ENCODE measurements at places on chromosomes 1 and 21. TPM values are rescaled to one million over a fixed set of nuclear protein-coding genes. Genes with fewer than 3 reads are reported as not detected.
A peak's percentile ranks its signal among the peaks of the same experiment; 100 is the strongest.

The C1orf159 gene
- 23.6 TPM for total RNA-seq

DNA sequence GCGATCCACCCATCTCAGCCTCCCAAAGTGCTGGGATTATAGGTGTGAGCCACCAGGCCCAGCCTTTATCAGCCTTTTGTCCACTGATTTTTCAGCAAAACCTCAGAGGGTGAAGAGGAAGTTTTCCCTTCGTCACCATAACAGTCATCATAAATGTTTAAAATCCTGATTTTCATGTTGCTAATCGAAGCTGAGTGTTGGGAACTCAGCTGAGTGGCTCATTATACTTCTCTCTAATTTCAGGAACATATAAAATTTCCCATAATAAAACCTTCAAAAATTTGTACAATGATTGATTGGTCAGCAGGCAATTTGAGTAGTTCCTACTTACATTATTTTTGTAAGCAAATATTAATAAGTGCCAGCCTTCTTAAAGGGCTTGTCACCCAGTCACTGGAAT lies 31.8 kb upstream of the IFNGR2 start:
- DNase-seq = no peak

- DNase-seq = no peak
Measured at GRCh38 chr1:199204231-199204630, 565.4 kb downstream of the PTPRC start.

- DNase-seq = no peak
Measured at GRCh38 chr1:67100833-67101232, 33.9 kb downstream of the C1orf141 start.

- no peak for DNase-seq
Measured at GRCh38 chr1:207244409-207244801, 77.1 kb upstream of the CD55 start.

The A3GALT2 gene
- total RNA-seq = not detected

DNA sequence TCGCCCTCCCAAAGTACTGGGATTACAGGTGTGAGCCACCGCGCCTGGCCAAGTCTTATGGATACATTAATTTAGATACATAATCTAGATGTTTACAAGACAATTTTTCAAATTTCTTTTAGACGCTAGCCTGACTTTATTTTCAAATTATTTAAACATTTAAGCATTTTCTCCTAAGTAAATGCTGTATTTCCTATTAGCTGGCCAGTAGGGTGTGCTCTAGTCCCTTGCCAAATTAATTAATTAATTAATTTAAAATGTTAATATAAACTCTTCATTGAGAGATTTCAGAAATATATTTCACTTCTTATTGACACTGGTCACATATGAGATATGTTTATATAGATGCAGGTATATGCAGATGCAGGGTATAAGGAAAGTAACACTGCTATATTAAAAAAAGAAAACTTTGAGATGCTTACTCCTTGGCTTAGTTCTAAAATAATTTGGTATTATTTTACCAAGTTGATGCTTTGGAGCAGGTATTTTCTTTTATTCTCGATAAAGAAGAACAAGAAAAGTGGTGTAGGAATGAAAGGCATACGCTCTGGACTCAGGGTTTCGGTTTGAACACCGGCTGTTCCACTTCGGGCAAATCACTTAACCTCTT lies 5.2 kb upstream of the ERRFI1 start:
- DNase-seq = no peak

The NT5C1A gene
- total RNA-seq = 0.80 TPM

DNA sequence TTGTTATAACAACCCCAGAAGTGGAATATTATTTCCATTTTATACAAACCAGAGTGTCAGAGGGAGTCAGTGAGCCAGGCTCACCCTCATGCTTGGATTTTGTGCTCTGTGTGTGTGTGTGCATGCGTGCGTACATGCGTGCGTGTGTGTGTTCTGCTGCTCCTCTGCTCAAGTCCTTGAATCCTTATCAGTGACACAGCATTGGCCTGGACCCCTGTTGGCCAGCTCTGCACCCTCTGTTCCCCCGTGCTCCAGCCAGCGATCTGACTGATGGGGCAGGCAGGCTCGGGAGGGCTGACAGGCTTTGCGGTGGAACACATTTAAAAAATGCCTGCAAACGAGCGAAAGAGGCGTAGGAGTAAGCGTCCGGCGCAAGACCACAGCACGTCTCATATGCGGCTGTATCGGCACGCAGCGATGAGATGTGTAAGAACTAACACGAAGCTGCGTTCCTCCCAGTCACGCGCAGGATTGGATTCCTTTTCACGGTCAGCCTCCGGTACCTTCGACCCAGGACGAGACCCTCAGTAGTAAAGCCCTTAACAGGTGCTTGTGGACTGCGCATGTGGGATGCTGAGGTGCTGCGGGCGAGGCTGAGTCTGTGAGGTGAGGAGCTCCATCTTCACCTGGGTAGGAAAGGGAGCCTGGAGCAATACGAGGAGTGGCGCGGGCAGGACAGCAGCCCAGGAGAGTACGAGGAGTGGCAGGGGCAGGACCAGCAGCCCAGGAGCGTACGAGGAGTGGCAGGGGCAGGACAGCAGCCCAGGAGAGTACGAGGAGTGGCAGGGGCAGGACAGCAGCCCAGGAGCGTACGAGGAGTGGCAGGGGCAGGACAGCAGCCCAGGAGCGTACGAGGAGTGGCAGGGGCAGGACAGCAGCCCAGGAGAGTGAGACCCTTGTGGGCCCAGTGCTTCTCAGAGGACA lies 130.9 kb downstream of the GALNT2 start:
- DNase-seq = no peak

- DNase-seq = no peak
Measured at GRCh38 chr1:224784265-224785039, 145.0 kb upstream of the DNAH14 start.

DNA sequence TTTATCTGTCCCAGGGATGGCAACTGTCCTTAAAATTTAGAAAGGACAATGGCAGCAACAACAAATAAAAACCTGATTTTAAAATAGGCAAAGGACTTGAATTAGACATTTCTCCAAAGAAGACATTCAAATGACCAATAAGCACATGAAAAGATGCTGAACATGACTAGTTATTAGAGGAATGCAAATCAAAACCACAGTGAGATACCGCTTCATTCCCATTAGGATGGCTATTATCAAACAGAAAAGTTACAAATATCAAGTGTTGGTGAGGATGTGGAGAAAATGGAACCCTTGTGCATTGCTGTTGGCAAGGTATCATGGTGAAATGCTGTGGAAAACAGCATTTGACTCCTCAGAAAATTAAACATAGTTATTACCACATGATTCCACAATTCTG lies 120.7 kb downstream of the CRB1 start:
- DNase-seq = no peak

The CFAP141 gene
- not detected for total RNA-seq

DNA sequence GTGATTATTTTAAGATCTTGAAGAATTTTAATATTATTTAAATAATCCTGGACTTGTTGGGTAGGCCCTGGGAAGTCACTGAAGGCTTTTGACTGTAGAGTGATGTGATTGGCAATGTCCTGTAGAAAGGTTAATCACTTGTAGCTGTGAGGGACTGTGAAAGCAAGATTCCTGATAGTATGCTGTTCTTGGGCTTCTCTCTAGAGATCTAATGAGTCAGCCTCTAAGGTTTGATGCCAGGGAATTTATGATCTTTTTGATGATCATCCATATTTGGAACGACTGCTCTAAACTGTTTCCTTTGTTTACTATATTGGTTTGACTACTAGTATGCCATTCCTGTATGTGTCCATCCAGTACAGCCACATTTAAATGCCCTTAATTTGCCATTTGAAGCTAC lies 56.5 kb downstream of the CAMSAP2 start:
- DNase-seq = no peak

DNA sequence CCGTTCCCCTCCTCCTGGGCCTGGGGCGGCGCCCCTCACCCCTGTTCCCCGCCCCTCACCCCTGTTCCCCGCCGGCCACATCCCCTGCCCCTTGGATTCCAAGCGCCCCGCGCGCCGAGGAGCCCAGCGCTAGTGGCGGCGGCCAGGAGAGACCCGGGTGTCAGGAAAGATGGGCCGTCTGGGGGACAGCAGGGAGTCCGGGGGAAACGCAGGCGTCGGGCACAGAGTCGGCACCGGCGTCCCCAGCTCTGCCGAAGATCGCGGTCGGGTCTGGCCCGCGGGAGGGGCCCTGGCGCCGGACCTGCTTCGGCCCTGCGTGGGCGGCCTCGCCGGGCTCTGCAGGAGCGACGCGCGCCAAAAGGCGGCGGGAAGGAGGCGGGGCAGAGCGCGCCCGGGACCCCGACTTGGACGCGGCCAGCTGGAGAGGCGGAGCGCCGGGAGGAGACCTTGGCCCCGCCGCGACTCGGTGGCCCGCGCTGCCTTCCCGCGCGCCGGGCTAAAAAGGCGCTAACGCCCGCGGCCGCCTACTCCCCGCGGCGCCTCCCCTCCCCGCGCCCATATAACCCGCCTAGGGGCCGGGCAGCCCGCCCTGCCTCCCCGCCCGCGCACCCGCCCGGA lies at the start of gene TP73:
TSS of gene TP73 (plus strand) at position 587 of the 618 bp plus-strand sequence. CDS start 29,850 bp downstream, outside the sequence.
- DNase-seq = no peak

DNA sequence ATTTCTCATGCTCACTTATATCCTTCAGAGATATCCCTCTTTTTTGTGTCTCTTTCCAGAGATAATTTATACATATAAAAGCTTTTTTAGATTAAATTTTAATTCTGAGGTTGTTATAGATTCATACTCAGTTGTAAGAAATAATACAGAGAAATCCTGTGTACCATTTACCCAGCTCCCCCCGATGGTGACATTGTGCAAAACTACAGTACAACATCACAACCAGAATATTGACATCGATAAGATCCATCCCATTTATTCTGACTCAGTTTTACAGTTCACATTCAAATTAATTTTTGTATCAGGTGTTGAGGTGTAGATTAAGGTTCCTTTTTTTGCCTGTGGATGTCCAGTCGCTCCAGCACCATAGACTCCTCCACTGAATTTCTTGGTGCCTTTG lies 14.3 kb downstream of the DMRTB1 start:
- DNase-seq = no peak

The SLC35F3 gene
- total RNA-seq = 13.8 TPM

- no peak for DNase-seq
Measured at GRCh38 chr1:201476670-201477344, 7.8 kb upstream of the PHLDA3 start.

The CCDC185 gene
- not detected for total RNA-seq

DNA sequence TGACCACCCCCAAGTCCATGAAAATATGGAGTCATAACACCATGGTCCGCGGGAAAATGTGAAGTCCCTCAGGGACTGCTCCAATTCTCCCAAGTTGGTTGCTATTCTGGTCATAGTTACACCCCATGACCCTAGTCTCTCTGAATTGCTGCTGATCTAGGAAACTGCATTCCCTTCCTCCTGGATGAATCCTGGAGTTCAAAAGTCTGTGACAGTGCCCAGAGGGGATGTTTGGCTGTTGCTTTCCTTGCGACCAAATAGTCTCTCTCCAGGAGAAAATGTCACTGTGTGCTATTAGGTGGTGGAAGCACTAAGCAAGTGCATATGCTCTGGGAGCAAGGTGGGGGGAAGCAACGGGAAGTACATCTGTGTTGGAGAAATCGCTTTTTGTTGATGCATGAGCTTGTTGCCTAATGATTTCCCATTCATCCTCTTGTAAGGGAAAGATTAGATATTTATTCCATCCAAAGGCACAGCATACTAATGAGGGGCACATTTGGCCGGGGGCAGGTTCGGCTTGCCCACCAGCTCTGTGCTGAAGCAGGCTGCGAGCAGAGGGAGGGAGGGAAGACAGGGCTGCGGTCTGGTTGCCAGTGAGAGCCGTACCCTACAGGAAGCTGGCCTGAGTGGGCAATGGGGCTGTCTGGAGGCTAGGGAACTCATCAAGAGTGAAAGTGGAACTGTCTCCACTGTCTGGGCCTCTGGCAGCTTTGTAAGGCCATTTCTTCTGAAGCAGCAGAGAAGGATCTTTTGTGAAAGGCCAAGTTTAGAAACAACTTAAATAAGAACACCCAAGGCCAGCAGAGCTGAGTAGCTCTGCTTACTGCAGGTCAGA lies 27.2 kb downstream of the SYT6 start:
- DNase-seq = no peak

DNA sequence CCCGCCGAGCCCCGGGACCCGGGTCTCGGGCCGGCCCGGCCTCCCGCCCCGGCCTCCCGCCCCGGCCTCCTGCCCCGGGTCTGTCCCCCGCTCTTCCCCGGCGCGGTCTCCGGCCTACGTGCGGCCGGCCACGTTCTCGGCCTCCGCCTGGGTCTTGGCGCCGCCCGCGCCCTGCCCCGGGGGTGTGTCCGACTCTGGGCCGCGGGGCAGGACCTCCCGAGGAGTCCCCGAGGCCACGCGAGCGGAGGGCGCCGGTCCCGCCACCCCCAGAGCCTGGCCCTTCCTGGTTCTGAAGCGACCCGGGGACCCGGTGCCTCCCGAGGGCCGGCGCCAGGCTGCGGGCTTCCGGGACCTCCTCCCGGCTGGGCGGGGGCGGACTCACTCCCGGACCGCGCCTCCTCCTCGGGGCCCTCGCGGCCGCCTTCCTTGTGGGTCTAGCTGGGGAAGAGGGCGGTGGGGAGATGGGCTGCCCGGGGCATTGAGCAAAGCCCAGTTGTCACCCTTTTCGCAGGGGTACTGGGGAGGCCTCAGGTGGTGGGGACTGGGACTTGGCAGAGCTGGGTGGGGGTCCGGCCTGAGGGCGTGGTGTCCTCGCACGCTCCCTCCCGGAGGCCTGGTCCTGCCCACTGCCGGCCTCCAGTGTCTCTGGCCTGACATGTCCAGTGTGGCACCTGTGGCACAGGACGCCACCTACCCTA lies 558 bp downstream of the PFKL start:
- peak; percentile 78 for DNase-seq

The VAMP4 gene
- 16.9 TPM for total RNA-seq

The HFM1 gene
- total RNA-seq = not detected

DNA sequence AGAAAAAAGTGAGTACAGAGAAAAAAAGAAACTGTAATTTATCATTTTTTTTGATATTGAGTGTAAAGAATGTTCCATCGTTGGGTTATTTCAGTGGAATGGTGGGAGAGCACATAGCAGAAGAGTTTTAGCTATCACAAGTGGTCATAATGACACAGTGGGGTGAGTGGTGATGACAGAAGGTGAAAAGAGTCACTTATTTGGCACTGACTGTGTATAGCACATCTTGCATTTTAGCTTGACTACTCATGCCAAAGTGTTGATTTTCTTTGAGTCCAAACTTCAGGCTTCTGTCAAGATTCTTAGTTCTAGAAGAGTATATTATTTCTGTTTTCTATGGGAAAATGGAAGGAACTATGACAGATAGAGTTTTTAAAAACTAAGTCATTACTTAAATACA lies 261.2 kb downstream of the GRIK1 start:
- DNase-seq = no peak

DNA sequence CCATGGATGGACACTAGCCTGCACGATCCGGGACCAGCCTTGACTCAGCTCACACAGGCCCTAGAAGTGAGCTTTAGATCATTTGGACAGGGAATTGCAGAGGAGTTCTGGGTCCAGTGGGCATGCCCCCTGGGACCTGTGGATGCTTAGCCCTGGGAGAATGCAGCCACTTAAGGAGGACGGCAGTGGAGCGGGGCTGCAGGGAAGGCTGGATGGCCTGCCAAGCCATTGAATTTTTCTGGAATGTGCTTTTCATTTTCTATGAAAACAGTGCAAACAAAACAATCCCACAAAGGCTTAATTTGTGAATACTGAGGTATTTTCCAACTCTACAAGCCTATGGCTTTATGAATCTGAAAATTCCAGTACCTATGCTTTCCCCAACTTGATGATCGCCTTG lies 80.4 kb upstream of the GCLM start:
- DNase-seq = no peak

Data from activated CD8-positive, alpha-beta memory T cell treated with anti-CD3 and anti-CD28 coated beads, Interleukin-2, amount 10 ng/mL, durations not matched to agents 7 days and 5 days (primary cell).